ENCODE measurements at places on chromosomes 1 and 21. TPM values are rescaled to one million over a fixed set of nuclear protein-coding genes. Genes with fewer than 3 reads are reported as not detected.

- no peak overlapping the region for H3K4me3 ChIP-seq
- peaks cover 37% of the 10 kb centered on the region for H3K4me1 ChIP-seq
- H3K27ac ChIP-seq = no peak overlapping the region
- no peak for DNase-seq
- H3K27me3 ChIP-seq = no peaks in the 10 kb centered on the region
These were observed 81.8 kb downstream of the WDR4 start for GRCh38 chr21:42797522-42797921.

GRCh38 chr1:62809788-62810187, 25.9 kb downstream of the ATG4C start:
- no peak overlapping the region for H3K27ac ChIP-seq
- no peaks in the 10 kb centered on the region for H3K27me3 ChIP-seq
- H3K4me1 ChIP-seq = no peaks in the 10 kb centered on the region
- H3K4me3 ChIP-seq = no peak overlapping the region

The WNT3A gene
- total RNA-seq = 0.12 TPM

DNA sequence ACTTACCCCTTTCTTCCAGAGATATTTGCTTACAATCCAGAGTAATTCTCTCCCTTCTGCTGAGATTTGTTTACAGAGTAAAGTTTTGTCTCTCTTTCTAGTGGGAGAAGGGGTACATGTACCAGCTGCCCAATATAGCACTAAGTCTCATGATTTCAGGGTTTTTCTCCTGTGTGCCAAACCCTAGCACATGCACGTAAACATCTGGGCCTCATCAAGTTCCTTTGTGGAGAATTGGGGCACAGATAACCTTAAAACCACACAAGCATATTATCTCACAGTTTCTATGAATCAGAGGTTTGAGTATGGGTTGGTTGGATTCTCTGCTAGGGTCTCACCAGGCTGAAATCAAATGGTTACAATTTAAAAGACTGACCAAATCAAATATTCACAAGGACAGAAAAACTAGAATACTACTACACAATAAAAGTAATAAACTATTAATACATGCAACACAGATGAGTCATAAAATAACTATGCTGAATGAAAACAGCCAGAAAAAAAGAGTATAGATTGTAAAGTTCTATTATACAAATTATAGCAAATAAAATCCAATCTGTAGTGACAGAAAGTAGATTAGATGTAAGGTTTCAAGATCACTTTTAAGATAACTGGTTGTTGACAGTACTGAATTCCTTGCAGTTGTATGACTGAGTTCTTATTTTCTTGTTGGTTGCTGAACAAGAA, 347.4 kb upstream of the PTBP2 start:
- H3K27ac ChIP-seq = no peak overlapping the region
- H3K27me3 ChIP-seq = no peaks in the 10 kb centered on the region
- no peaks in the 10 kb centered on the region for H3K4me1 ChIP-seq
- DNase-seq = no peak
- no peaks in the 10 kb centered on the region for H3K36me3 ChIP-seq

DNA sequence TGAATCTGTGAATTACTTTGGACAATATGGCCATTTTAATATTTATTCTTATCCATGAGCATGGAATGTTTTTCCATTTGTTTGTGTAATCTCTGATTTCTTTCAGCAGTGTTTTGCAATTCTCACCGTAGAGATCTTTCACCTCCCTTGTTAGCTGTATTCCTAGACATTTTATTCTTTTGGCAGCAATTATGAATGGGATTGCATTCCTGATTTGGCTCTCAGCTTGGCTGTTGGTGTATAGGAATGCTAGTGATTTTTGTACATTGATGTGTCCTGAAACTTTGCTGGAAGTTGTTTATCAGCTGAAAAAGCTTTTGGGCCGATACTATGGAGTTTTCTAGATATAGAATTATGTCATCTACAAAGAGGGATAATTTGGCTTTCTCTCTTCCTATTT, 44.2 kb upstream of the NEGR1 start:
- DNase-seq = no peak
- H3K4me3 ChIP-seq = no peak overlapping the region
- no peak overlapping the region for H3K27ac ChIP-seq

The SMCP gene
- not detected for total RNA-seq

GRCh38 chr1:211420389-211420788, 71.6 kb downstream of the RD3 start:
- no peak overlapping the region for H3K27ac ChIP-seq
- no peak overlapping the region for H3K4me3 ChIP-seq
- H3K36me3 ChIP-seq = no peaks in the 10 kb centered on the region
- no peak for DNase-seq
- peaks cover 8% of the 10 kb centered on the region for H3K27me3 ChIP-seq

GRCh38 chr21:42406201-42406621, 2.5 kb downstream of the UBASH3A start:
- no peaks in the 10 kb centered on the region for H3K36me3 ChIP-seq
- no peak overlapping the region for H3K27ac ChIP-seq
- H3K4me1 ChIP-seq = no peaks in the 10 kb centered on the region
- H3K4me3 ChIP-seq = no peak overlapping the region
- DNase-seq = no peak

- no peaks in the 10 kb centered on the region for H3K36me3 ChIP-seq
- H3K4me3 ChIP-seq = no peak overlapping the region
- peaks cover 36% of the 10 kb centered on the region for H3K4me1 ChIP-seq
- no peak for DNase-seq
These were observed 130.9 kb downstream of the FOXD2 start for GRCh38 chr1:47568763-47569162.

The SYT14 gene
- 19.4 TPM for total RNA-seq

DNA sequence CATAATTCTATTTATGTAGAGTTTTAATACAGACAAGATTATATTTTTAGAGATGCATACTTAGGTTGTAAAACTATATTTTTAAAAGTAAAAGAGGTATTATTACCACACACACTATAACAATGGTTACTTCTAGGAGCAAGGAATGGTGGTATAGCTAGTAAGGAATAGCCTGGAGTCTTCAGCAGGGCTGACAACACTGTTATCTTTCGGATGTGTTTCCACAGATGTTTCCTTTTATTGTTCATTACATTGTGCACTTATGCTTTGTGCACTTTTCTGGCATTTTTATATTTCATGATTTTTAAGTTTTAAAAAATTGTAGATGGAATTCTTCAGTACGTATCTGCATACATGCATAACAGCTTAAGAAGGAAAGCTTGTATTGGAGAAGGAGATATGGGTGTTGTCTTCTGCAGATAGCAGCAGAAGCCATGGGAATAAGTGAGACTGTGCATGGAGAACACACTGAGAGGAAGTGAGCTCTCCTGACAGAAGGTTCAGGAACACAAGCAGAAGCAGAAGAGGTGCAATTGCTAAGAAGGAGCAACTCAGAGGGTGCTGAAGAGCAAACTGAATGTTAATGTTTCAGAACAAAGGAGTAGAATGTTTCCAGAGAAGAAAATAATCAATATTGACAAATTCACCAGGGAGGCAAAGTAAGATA, 91.8 kb downstream of the UCHL5 start:
- H3K27me3 ChIP-seq = no peaks in the 10 kb centered on the region
- H3K4me3 ChIP-seq = no peak overlapping the region
- no peaks in the 10 kb centered on the region for H3K36me3 ChIP-seq
- no peaks in the 10 kb centered on the region for H3K4me1 ChIP-seq
- DNase-seq = no peak

DNA sequence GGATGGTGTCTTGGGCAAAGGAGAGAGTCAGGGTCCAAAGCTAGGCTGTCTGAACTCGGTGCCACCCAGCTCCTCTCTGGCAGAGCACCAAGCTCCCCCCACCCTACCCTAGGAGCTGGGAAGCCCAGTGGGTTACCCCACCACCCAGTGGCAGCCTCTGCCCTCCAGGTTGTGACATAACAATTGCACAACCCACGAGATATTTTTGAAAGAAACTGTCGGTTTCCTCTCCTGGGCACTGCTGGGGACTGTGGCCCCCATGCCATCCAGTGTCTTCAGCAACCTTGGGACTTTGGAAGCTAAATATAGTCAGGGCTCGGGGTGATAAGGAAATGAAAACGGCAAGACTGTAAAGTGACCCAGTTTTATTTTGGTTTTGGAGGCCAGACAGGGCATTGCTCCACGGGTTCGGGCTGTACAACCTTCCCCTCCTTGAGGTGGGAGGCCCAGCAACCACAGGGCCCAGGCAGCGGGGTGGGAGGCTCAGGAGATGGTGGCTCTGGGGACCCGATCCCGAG, 1.4 kb downstream of the CITED4 start:
- DNase-seq = no peak
- H3K27me3 ChIP-seq = peaks cover 26% of the 10 kb centered on the region
- H3K36me3 ChIP-seq = no peaks in the 10 kb centered on the region
- H3K27ac ChIP-seq = no peak overlapping the region
- H3K4me1 ChIP-seq = peaks cover 12% of the 10 kb centered on the region
- peak overlapping the region; percentile 66 for H3K4me3 ChIP-seq

GRCh38 chr1:157040802-157041201, 4.7 kb downstream of the ARHGEF11 start:
- H3K4me3 ChIP-seq = no peak overlapping the region
- peaks cover 28% of the 10 kb centered on the region for H3K4me1 ChIP-seq
- no peak for DNase-seq
- H3K27me3 ChIP-seq = no peaks in the 10 kb centered on the region

The S100A1 gene
- 0.66 TPM for total RNA-seq

GRCh38 chr1:229109320-229109761, 161.6 kb upstream of the RAB4A start:
- H3K27ac ChIP-seq = no peak overlapping the region
- DNase-seq = no peak
- peaks cover 11% of the 10 kb centered on the region for H3K4me1 ChIP-seq
- H3K27me3 ChIP-seq = no peaks in the 10 kb centered on the region
- no peak overlapping the region for H3K4me3 ChIP-seq

DNA sequence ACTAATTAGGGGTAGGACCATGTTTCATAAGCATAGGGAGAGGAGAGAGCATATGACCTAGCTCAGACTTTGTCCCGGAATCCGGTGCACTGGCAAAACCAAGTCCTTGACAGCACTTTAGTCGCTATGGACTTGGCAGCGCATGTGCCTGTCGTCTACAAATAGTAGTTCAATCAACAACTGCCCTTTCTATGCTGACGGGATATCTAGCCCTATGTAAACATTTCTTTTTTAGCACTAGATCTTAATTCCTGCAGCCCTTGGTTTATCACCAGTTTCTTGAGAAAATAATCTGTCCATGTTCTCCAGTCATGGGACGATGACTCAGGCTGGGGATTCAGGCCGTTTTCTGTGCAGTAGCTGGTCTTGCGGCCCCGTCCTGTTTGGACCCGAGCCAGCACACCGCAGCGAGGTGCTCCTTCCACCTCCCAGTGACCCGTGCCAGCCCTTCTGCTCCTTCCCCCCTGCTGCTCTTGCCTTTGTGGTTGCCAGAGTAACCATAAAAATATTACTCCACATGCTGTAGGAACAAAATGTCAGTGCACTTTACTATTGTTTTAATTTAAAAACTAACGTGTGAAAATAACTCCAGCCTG, 8.6 kb upstream of the MT1HL1 start:
- H3K4me1 ChIP-seq = peaks cover 48% of the 10 kb centered on the region
- H3K36me3 ChIP-seq = no peaks in the 10 kb centered on the region
- H3K27ac ChIP-seq = no peak overlapping the region
- DNase-seq = no peak

GRCh38 chr21:31673321-31673912, 13.9 kb downstream of the SOD1 start:
- no peaks in the 10 kb centered on the region for H3K27me3 ChIP-seq
- peaks cover 22% of the 10 kb centered on the region for H3K4me1 ChIP-seq
- H3K27ac ChIP-seq = no peak overlapping the region
- H3K36me3 ChIP-seq = no peaks in the 10 kb centered on the region
- DNase-seq = no peak

The EFNA4 gene
- 22.9 TPM for total RNA-seq

The KRTAP13-1 gene
- total RNA-seq = not detected

DNA sequence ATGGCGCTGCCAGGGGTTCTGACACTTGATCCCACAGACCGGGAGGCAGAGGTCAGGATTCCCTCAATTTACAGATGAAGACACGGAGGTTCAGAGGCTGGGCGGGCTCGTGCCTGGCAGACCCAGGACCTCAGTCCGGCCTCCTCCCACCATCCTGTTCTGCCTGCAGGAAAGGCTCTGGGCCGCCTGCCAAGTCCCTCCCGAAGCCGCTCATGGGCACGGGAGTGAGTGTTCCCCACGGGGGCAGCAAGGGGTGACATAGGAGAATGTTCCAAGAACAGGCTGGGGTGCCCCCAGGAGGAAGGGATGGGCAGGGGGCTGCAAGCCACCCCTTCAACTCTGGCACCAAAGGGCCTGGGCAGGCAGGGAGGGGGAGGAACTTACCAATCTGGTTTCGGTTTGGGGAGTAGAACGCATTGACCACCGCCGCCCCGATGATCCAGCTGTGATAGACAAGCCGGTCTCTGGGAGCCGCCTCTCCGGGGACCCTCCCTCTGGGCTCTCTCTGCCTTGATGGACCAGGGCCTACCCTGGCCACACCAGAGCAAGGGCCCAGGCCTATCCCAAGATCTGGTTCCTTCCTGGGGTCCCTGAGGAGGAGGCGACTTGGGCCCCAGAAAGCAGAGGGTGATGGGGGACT, 7.5 kb downstream of the PRXL2B start:
- no peaks in the 10 kb centered on the region for H3K4me1 ChIP-seq
- no peaks in the 10 kb centered on the region for H3K27me3 ChIP-seq
- no peak overlapping the region for H3K4me3 ChIP-seq

- H3K4me1 ChIP-seq = peaks cover 37% of the 10 kb centered on the region
- H3K36me3 ChIP-seq = no peaks in the 10 kb centered on the region
- no peak overlapping the region for H3K27ac ChIP-seq
- peaks cover 59% of the 10 kb centered on the region for H3K27me3 ChIP-seq
These were observed 4.8 kb downstream of the RUNX3 start for GRCh38 chr1:24925082-24925779.

The S100A11 gene
- 78.6 TPM for total RNA-seq

- H3K4me1 ChIP-seq = peaks cover 19% of the 10 kb centered on the region
- H3K36me3 ChIP-seq = no peaks in the 10 kb centered on the region
- no peak overlapping the region for H3K4me3 ChIP-seq
- no peaks in the 10 kb centered on the region for H3K27me3 ChIP-seq
- no peak for DNase-seq
- no peak overlapping the region for H3K27ac ChIP-seq
These were observed 237.4 kb upstream of the RAB4A start for GRCh38 chr1:229033480-229033879.

DNA sequence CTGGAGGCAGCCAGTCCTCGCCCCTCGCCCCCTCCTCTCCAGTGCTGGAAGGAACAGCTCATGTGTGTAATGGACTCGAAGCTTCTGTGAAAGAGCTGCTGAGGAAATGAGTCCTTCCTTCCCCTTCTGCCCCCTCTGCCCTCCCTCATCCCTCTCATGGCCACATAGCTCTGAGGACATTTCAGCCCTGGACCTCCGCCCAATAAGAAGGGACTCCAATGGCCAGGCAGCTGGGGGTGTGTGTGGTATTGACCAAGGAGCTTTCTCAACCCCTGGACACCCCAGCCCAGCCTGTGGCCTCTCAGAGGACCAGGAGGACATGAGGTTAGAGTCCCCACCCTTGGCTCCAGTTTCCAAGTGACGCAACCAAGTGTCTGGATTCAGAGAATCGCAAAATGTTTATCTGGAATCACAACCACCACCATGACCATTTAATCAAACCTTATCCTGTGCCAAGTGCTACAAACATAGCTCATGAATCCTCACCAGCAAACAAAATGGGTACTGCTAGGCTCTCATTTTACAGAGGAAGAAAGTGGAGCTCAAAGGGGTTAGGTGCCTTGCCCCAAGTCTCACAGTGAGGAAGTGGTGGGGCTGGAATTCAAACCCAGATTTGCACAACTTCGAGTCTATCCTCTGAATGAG, 47.8 kb upstream of the ECE1 start:
- no peak for DNase-seq
- peaks cover 2% of the 10 kb centered on the region for H3K27me3 ChIP-seq
- H3K4me3 ChIP-seq = no peak overlapping the region
- H3K27ac ChIP-seq = no peak overlapping the region
- H3K4me1 ChIP-seq = peaks cover 19% of the 10 kb centered on the region
- H3K36me3 ChIP-seq = no peaks in the 10 kb centered on the region
